AG04449 (cell line): ENCODE measurements at places on chromosomes 3 and 15.

DNA sequence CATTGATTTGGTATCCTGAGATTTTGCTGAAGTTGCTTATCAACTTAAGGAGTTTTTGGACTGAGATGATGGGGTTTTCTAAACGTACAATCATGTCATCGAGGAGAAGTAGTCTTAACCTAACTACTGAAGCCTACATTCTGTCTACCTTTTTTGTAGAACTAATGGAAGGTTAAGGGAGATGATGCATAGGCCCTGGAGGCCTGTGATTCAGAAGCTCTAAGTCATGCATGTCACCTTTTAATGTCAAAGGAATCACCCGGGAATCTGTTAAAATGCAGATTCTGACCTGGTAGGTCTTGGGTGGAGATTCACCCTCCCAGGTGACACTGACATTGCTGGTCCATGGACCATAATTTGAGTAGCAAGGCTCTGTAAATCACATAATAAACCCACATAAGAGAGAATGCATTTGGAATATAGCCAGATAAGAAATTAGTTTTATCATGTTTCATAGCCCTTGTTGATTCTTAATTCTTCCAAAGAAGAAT, 64.9 kb downstream of the GHSR start:
- DNase-seq, result no peak

DNA sequence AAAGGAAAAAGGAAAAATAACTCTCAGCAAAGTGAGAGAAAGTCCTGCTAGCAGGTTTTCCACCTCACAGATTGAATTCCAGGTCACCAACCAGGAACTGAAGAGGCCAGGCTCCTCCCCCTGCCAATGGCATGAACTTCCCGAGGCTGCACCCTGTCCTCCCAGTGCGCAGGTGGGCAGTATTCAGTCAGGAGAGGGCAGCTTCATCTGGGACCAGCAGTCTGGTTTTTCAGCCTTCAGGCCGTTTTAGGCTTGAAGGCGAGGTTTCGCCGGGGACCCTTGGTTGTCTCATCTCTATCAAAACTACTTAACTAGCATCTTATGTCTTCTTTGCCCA, 41.2 kb downstream of the TRAT1 start:
- DNase-seq, result no peak

- DNase-seq, result no peak
Measured at GRCh38 chr3:66269411-66269810, 48.6 kb downstream of the SLC25A26 start.

DNA sequence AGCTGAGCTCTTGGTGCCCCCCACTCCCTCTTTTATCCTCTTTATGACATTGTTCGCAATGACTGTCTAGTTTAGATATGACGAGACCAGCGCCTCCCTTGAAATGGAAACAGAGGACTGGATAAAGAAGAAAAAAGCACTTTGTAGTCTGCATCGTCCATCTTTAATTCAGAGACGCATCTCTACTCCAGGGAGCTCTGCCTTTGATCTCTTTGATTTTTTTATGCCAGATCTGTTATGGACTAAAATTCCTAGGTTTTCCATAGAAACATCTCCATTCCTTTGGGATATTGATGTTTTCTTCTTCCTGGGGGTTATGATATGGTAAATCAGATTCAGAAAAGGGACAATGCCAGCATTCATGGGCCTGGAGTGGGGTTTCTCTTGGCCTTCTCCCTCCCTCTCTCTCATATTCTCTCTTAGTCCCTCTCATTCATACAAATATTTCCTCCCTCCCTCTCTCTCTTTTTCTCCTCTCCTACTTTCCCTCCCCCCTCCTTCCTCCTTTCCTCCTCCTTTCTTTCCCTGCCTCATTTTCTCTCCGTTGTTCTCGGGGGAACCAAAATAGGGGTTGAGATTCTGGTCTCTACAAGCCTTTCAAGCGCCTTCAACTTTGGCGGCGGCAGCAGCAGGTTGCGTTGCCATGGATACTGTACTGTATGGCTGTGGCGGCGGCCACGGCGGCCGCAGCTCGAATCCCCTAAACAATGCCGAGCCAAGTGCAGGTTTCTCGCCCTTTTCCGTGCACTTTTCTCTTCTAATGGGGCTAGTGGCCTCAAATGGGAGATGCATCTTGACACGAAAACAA, 45.5 kb downstream of the ZIC4 start:
- DNase-seq, result no peak
